ENCODE measurements at places on chromosomes 13 and 19. TPM values are rescaled to one million over a fixed set of nuclear protein-coding genes. Genes with fewer than 3 reads are reported as not detected.
A peak's percentile ranks its signal among the peaks of the same experiment; 100 is the strongest.

The PALM gene
- 5.4 TPM for polyA plus RNA-seq

The TBXA2R gene
- 0.09 TPM for polyA plus RNA-seq

The RUBCNL gene
- polyA plus RNA-seq = not detected

The C19orf44 gene
- polyA plus RNA-seq = 4.1 TPM

The PSMD8 gene
- polyA plus RNA-seq = 301 TPM

The DCT gene
- not detected for polyA plus RNA-seq

The TMEM59L gene
- polyA plus RNA-seq = 5.5 TPM

The ADAMTS10 gene
- 1.7 TPM for polyA plus RNA-seq

The CD79A gene
- polyA plus RNA-seq = 0.24 TPM

The SGTA gene
- 43.9 TPM for polyA plus RNA-seq

The ABCC4 gene
- 3.2 TPM for polyA plus RNA-seq

The KLK4 gene
- not detected for polyA plus RNA-seq

The IGFLR1 gene
- polyA plus RNA-seq = 8.9 TPM

DNA sequence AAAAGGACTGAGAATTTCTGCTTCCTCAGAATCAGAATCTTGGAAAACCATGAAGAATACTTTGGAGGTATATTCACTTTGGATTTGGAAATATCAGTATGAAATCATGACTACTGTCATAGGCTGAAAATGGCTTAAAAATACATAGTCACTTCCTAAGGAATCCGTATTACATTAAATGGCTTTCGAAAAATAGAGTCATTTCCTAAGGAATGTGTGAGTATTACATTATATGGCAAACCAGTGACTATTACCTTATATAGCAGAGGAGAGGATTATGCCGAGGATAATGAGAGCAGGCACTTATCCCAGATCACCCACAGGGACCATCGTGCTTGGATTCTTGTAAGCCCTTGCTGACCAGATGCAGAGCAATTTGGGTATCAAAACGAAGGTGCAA, 1471.8 kb downstream of the EFNB2 start:
- no peak for DNase-seq

- no peak for DNase-seq
Measured at GRCh38 chr19:45428384-45429231, 4.9 kb upstream of the ERCC1 start.

DNA sequence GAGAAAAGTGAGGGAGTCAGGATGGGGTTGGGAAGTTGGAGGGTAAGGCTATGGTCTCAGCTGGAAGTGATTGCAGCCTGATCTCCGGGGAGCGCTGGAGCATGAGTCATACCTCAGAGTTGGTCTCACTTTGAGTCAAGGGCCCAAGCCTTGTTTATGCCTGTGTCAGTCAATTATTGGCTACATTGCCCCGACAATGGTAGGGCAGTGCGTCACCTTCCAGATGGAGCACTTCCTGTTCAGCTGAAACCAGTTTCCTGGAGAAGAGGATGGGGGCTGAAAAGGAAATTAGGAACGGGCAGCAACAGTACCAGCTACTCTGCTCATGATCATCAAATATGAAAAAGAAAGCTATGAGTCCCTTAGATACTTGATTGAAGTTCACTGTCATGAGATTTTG, 60.4 kb downstream of the ADGRE1 start:
- peak; percentile 3 for DNase-seq

DNA sequence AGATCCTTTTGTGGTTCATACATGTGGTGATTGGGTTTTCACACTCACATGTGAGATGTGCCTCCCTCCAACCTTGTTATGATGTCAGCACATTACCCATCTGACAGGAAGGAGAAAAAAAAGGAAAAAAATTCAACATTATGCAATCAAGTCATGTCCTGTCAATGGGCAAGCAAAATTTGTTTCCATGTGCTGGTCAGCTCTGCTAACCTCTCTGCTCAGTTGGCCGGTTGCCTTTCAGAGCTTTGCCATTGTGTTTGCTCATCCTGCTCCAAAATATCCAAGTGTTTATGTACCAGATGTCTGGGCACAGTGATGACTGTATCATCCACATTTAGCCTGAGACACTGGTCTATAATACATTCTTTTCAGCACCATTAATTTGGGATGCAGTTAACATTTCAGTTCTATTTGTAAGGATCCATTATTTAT, 27.0 kb upstream of the METTL21C start:
- DNase-seq = no peak

GRCh38 chr13:111458739-111459138, 138.3 kb downstream of the TEX29 start:
- DNase-seq = no peak

DNA sequence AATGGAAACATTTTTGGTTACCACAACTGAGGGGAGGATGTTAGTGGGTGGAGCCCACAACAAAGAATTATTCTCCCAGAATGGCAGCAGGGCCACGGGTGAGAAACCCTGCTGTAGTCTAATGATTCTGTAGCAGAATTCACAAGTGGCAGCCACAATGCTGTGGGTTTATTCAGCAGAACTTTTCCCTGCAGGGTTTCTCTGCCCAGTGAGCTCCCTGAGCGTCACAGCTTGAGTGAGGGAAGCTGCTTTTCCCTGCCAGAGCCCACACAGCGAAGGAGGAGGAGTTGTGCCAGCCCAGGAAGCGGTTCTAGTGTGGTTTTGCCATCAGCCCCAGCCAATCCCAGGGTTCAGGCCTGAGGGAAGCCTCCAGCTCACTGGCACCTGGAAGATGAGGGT, 4.4 kb downstream of the ATP12A start:
- DNase-seq = no peak

DNA sequence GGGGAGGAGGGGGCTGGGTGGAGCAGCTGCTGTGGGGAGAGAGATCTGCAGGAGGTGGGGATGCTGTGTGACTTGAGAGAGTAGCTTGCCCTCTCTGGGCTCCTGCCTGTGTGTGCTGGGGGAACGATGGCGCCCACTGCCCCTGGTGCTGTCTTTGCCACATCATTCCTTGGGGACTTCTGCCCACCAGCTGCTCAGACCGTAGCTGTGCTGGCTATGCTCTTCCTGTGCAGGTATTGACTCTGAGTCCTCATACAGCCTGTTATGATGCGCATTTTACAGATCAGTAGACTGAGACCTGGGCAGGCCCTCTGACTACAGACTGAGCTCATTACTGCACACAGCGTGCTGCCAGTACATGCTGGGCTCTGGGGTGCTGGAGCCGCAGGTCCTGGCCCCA, 51.1 kb downstream of the DNM2 start:
- no peak for DNase-seq

GRCh38 chr19:43719918-43720317, 4.0 kb downstream of the IRGC start:
- no peak for DNase-seq

DNA sequence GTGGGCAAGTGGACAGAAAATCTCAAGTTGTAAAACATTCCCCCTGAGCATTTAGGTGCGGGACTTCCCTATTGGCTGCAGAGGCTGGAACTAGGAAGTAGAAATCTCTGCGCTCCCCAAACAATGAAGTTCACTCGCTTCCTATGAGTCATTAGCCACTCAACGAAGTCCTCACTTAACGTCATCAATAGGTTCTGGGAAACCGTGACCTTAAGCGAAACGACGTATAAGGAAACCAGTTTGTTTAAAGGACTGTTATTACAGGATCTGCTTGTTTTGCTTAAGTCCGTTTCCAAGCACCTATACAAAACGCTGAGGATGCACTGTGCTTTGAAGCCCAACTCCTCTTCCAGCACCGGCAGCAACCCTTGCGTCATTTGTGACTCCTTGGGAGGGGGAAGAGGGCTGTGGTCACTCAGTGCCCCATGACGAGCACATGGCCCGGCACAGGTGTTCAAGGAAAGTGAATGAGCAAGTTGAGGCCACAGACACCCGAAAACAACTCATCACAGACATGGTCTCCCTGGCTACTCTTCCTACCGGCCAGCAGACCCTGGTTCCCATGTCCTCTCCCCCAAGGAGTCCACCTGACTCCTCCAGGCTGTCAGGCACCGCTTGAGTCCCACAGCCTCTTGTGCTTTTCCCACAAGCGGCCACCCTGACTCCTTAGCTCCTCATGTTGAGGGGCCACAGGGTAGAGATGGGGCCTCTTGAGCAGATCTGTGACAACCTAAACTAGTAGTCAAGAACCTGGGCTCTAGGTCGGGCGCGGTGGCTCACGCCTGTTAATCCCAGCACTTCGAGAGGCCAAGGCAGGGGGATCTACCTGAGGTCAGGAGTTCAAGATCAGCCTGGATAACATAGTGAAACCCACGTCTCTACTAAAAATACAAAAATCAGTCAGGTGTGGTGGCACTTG, 4.8 kb downstream of the RPS16 start:
- peak; percentile 71 for DNase-seq

DNA sequence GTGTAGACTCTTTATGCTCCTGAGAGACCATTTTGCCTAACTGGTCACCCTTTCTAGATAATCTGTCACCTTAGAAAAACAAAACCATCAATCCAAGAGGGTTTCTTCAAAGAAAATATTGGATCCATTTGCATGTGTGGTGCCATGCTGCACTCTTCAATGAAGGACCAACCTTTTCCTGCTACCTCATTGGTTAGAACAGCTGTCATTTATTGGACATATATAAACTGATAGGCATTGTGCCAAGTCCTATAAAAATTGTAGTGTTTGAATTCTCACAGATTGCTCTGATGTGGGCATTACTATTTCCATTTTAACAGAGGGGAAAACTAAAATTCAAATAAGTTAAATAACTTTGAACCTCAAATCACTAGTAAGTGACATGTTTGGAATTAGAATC, 333.2 kb downstream of the MYO16 start:
- no peak for DNase-seq

- DNase-seq = no peak
Measured at GRCh38 chr13:93899981-93900380, 579.5 kb downstream of the DCT start.

DNA sequence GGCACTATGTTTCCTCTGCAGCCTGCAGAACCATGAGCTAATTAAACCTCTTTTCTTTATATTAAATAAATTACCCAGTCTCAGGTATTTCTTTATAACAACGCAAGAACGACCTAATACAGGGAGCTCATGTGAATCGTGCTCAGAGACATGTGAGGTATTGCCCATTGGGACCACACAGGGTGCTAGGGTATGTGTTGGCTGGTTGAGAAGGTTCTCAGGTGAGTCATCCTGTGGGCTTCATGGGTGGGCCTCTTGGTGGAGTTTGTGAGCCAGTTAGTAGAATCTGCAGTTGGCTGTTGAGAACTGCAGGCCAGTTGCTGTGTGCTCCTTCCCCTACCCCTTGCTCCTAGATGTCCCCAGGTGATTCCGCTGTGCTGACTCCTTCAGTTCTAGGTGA, 163.0 kb downstream of the HS6ST3 start:
- DNase-seq = no peak

GRCh38 chr19:11031421-11032070, 57.7 kb upstream of the LDLR start:
- no peak for DNase-seq

- no peak for DNase-seq
Measured at GRCh38 chr13:41494202-41494601, 36.9 kb downstream of the RGCC start.

DNA sequence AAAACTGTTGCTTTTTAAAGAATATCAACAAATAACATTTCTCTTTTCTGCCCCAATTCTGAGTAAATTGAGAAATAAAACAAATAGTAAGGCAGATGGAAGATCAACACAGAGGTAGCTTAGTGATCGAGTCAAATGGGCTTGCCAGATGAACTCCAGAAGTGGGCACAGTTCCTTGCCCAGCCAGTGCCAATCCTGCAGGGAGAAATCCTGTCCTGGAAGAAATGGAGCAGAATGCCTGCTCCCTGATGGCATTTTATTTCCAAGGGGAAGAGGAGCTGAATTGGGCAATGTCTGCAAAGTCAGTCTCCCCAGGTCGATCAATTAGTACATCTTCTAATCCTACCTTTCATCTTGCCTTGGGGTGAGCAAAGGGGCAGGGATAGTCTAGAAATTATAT, 225.3 kb downstream of the NHLRC3 start:
- DNase-seq = no peak

- DNase-seq = peak; percentile 45
Measured at GRCh38 chr19:489418-490196, 6.7 kb upstream of the MADCAM1 start.

- no peak for DNase-seq
Measured at GRCh38 chr19:33471111-33471996, 50.2 kb downstream of the PEPD start.

DNA sequence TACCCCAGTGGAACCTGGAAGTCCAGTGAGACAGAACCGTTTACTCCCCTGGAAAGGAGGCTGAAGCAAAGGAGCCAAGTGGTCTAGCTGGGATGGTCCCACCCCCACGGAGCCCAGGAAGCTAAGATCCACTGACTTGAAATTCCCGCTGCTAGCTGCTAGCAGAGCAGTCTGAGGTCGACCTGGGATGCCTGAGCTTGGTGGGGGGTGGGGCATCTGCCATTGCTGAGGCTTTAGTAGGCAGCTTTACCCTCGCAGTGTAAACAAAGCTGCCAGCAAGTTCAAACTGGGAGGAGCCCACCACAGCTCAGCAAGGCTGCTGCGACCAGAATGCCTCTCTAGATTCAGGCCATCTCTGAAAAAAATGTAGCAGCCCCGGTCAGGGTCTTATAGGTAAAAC, 437.0 kb downstream of the SUCLA2 start:
- DNase-seq = peak; percentile 5

GRCh38 chr19:54325194-54325621, 12.2 kb upstream of the LILRA5 start:
- peak; percentile 30 for DNase-seq

GRCh38 chr19:33282036-33282671, 20.2 kb downstream of the CEBPA start:
- no peak for DNase-seq

GRCh38 chr13:114285166-114285808, 3.9 kb downstream of the UPF3A start:
- no peak for DNase-seq

DNA sequence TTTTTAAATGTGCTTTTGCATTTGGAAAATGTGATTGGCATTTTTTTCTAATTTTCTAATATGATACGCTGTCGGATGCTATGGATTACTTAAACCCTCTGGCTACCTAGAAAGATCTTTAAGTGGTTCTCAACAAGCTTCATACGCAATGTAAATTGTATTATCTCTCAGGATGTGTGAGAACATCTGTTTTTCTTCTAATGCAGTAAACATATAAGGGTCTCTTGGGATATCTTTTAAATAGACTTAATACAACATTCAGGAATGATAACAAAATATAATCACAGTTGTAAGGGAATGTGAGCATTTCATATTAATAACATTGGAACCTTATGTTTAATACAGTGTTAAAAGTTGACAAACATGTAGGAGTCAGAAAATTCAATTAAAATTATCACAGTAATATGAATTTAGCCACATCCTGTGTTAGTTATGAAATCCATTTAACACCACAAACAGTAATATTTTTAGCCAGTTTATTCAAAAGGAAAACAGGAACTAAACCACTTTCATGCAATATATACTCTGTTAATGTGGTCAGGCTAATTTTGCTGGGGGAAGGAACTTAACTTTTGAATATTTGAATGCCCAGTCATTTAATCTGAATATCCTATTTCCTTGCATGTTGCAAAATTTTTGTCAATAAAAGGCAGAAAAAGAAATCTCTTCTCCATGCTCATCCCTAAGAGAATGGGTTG, 15.0 kb upstream of the ALOX5AP start:
- no peak for DNase-seq

DNA sequence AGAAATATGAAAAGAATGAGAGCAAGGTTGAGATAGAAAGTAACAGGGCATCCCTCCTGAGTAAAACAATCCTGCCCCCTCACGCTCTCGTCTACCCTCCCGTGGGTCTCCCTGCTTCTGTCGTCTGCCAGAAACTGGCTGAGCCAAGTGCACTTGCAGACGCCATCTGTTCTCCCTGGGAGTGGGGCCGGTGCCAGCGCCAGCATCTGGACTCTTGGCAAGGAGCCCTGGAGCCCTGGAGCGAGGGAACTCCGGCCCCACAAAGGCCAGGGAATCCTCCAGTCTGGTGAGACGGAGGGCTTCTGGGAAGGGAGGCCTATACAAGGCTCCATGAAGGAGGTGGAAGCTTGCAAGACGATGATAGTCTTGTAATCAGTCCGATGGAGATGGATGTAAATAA, 2.3 kb upstream of the TMEM91 start:
- no peak for DNase-seq
